ENCODE measurements at places on chromosomes 12 and 14. TPM values are rescaled to one million over a fixed set of nuclear protein-coding genes. Genes with fewer than 3 reads are reported as not detected.

Gene RNASE1
- 357 TPM for total RNA-seq

DNA sequence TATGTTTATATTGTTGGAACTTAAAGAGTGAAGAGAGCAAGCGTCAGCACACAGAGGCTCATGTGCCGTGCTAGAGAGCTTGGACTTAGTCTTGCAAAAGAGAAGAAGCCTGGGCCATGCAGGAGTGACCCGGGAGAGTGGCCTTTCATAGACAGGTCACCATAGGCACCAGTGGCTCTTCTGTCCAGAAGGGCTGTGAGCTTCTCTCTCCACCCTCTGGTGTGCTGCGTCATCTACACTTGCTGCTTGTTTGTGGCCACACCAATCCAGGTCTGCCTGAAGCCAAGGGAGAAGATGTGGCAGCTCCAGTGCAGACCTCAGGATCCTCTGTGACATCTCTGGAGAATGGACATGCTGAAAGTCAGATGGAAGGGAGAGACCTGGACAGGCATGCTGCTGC lies 74.4 kb downstream of the NTF3 start:
- no peak for DNase-seq

DNA sequence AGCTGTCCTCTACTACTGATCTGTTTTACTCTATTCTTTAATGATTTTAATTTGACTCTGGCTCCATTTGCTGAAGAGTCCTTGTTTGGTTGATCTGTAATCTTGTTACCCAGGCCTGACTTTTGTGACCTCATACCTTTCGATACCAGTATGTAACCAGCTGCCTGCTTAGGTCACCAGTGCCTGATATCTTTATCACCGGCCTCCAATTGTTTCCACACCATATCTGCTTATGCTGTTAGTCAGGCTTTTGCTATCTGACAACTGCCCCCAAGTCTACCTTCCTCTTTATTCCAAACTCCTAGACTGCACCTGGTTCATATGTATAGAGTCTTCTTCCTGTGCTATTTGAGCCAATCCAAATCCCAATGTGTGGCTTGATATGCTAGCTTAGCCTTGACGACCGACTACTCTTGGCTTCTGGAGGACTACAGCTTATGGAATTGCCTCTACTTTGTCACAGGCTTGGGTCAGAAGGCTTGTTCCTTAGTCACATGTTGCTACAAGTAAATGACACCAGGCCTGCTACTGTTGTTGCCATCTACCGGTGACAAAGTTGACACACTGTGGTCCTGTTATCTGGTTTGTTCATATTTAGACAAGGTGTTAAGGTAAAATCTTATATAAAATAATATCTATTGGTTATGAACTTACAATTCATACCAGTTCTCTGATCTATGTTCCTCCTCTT lies 193.9 kb downstream of the TRHDE start:
- DNase-seq: no peak

Gene GAS2L3
- 232 TPM for total RNA-seq

- no peak for DNase-seq
These were observed 1.9 kb downstream of the MLXIP start for GRCh38 chr12:122080149-122081082.

DNA sequence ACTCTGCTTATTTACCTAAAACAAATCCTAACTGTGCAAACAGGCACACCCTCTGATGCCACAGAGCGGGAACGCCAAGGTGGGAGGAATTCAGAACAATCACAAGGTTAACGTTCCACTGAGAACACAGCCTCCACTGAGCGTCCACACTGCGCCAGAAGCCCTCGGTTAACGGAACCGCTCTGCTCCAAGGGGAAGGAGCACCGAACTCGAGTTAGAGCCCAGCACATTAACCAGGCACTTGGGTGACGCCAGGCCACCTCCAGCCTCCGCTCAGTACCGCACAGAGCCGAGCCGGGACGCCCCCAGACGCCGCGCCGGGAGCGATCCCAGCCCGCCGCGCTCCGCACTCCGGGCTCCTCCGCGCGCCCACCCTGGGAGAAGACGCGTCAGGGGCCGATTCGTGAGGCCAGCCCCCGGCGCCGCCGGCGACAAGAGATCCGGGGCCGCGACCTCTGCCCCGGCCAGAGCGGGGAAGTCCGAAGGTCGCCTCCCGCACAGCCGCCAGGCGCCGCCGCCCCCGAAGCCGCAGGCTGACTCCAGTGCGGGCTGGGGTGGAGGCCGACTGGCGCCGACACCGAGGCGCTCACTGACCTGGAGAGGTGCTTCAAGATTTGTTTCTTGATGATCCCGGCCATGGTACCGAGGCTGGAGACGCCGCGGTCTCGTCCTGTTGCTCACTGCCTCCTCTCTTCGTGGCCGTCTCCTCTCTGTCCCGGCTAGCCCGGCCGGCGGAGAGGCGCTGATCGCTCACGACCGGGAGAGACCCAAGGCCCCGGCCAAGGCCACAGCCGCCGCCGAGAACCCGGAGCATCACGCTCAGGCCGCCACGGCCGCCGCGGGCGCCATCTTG lies 450 bp downstream of the BLTP3B start:
- peak; percentile 69 for DNase-seq

- DNase-seq: no peak
These were observed 49.3 kb upstream of the AMN start for GRCh38 chr14:102873131-102873530.

Data from sciatic nerve (tissue), 2 donors.